ENCODE measurements at places on chromosomes 13 and 19.

DNA sequence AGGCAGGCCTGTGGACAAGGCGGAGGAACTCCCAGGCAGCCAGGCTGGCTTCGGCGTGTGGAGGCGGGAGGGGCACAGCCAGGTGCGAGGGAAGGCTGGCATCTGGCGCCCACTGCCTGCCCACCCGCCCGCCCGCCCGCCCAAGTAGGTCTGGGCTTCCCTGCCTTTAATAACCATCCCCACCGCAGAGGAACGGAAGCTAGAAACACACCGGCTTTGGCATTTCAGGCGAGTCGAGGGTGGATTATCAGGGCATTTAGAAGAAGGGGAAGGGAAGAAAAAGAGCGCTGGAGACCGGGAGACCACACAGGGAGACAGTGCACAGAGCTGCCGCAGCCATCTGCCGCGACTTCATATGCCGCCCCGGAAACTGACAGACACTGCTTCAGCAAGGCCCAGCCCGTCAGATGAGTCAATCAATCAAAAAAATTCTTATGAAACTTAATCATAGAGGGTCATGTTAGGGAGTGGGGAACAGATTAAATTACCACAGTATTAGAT is 199.7 kb downstream of the TSHZ3 start:
- peaks cover 3% of the 10 kb centered on the region for H3K4me1 ChIP-seq
- H3K27me3 ChIP-seq = no peaks in the 10 kb centered on the region
- no peaks in the 10 kb centered on the region for H3K36me3 ChIP-seq
- no peak overlapping the region for H3K4me3 ChIP-seq

DNA sequence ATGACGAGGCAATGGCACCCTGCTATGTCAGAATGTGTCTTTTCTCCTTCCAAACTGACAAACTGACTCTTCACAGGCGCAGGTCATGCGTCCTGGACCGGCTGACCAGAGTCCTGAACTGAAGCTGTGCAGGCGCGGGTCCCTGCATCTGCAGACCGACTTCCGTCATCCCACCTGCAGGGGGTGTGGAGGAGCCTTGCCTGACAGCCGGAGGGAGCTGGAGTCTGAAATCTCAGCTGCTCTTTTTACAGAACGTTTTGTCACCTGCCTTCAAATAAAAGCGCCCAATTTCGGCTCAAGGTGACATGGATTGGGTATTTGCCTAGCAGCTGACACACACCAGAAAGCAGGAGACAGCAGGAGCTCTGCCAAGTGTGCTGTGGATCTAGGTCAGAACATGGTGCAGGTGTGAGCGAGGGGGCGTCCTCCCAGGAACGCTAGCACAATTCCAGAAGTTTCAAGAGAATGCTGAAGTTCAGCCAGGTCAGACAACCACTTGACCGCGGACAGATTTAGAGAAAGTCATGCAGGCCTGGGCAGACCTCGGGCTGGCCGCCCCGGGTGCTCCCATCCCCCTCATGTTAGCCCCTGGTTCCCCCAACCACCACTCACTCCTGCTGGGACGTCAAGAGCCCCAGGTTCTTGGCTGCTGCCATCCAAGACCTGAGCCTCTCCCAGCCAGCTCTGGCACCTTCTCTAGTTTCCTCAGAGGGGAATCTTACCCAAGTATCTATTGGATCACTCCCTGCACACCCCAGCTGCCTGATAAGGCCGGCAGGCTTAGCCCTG is 32.8 kb downstream of the ELL start:
- no peak overlapping the region for H3K4me3 ChIP-seq
- H3K27me3 ChIP-seq = no peaks in the 10 kb centered on the region
- no peak overlapping the region for H3K27ac ChIP-seq
- DNase-seq = no peak
- H3K36me3 ChIP-seq = no peaks in the 10 kb centered on the region
- peaks cover 57% of the 10 kb centered on the region for H3K4me1 ChIP-seq

GRCh38 chr13:44739539-44739938 is 163.4 kb upstream of the TSC22D1 start:
- peaks cover 3% of the 10 kb centered on the region for H3K4me1 ChIP-seq
- no peak for DNase-seq
- H3K36me3 ChIP-seq = no peaks in the 10 kb centered on the region

- no peak overlapping the region for H3K4me3 ChIP-seq
- no peaks in the 10 kb centered on the region for H3K4me1 ChIP-seq
- no peak for DNase-seq
- no peaks in the 10 kb centered on the region for H3K27me3 ChIP-seq
Measured at GRCh38 chr13:25771202-25771601, 280.6 kb downstream of the SHISA2 start.

GRCh38 chr13:110107568-110108347 is 199.2 kb downstream of the COL4A1 start:
- DNase-seq = peak; percentile 58
- no peak overlapping the region for H3K4me3 ChIP-seq
- no peak overlapping the region for H3K27ac ChIP-seq
- peaks cover 4% of the 10 kb centered on the region for H3K4me1 ChIP-seq
- H3K36me3 ChIP-seq = no peaks in the 10 kb centered on the region

- no peaks in the 10 kb centered on the region for H3K36me3 ChIP-seq
- no peak overlapping the region for H3K27ac ChIP-seq
- H3K27me3 ChIP-seq = peaks cover 61% of the 10 kb centered on the region
Measured at GRCh38 chr13:45847554-45848224, 3.9 kb downstream of the SIAH3 start.

- peak within 1 kb of the TSS; percentile 48 for H3K4me3 ChIP-seq
- peak within 1 kb of the TSS; percentile 72 for H3K27ac ChIP-seq
- no peaks in the 10 kb centered on the region for H3K36me3 ChIP-seq
Measured at GRCh38 chr19:1512671-1513498, at the start of gene ADAMTSL5. Gene ADAMTSL5, minus strand, starts transcription at chr19:1513019. Its CDS starts 2,076 bp downstream, at chr19:1510943.

DNA sequence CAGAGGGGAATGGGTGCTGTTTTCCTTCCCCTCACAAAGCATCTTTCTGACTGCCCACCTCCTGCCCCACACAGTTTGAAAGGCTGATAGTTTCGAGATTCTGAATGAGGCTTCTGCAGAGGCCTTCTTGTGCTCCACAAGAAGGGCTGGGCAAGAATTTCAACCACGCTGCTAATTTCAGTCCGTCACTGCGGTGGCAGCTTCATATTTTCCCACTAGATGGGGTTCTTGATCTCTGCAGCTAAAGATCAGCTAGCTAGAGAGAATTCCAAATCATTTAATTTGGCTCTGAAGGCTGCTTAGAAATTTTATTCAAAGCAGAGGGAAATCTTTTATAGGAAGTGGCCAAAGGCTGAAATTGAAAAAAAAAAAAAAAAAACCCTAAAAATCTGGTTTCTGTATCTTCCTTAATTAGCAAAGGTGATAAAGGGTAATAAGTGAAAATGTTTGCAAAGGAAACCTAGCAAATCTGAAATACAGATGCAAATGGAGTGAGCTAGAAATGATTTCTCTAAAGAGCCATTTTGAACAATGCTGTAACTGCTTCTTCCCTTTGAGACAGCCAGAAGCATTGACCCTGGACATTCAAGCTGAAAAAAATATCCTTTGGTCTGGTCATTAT is 38.0 kb upstream of the C13orf42 start:
- peaks cover 7% of the 10 kb centered on the region for H3K27me3 ChIP-seq
- no peaks in the 10 kb centered on the region for H3K36me3 ChIP-seq
- no peak overlapping the region for H3K27ac ChIP-seq
- H3K4me3 ChIP-seq = no peak overlapping the region

- H3K4me1 ChIP-seq = no peaks in the 10 kb centered on the region
- DNase-seq = no peak
- H3K36me3 ChIP-seq = no peaks in the 10 kb centered on the region
- H3K27ac ChIP-seq = no peak overlapping the region
- no peak overlapping the region for H3K4me3 ChIP-seq
- H3K27me3 ChIP-seq = no peaks in the 10 kb centered on the region
Measured at GRCh38 chr13:36190771-36191170, 23.6 kb downstream of the SOHLH2 start.

DNA sequence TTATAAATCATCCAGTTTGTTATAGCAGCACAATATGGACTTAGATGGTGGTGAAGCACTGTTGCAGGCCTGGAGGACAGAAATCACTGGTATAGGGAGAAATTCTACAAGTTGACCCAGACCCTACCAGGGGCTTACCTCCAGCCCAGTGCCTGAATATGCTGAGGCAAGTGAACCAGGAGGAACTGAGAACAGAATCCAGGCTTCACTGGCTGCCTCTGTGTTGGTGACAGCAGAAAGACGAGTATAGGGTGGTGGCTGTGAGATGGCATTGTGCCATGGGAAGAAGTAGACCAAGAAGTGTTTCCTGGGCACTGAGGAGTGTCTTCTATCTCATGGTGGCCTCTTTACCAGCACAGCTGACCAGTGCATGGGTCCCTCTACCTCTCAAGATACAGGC is 15.9 kb upstream of the EID2 start:
- no peaks in the 10 kb centered on the region for H3K27me3 ChIP-seq
- H3K4me3 ChIP-seq = no peak overlapping the region
- DNase-seq = no peak
- no peak overlapping the region for H3K27ac ChIP-seq
- H3K4me1 ChIP-seq = no peaks in the 10 kb centered on the region
